Right cardiac atrium (tissue), 5 donors: ENCODE measurements at places on chromosomes 7 and 10. TPM values are rescaled to one million over a fixed set of nuclear protein-coding genes. Genes with fewer than 3 reads are reported as not detected.

- no peak for DNase-seq
Measured at GRCh38 chr10:27948186-27948585, 50.7 kb downstream of the ODAD2 start.

GRCh38 chr10:336247-336646 lies 201.0 kb downstream of the ZMYND11 start:
- no peak for DNase-seq

- DNase-seq, result no peak
Measured at GRCh38 chr10:128316121-128316726, 190.0 kb upstream of the MKI67 start.

GRCh38 chr7:7789551-7789988 lies 71.2 kb upstream of the RPA3 start:
- no peak for DNase-seq

KIAA1549 gene
- polyA plus RNA-seq, result 0.52 TPM
